ENCODE measurements at places on chromosomes 7 and 10.

DNA sequence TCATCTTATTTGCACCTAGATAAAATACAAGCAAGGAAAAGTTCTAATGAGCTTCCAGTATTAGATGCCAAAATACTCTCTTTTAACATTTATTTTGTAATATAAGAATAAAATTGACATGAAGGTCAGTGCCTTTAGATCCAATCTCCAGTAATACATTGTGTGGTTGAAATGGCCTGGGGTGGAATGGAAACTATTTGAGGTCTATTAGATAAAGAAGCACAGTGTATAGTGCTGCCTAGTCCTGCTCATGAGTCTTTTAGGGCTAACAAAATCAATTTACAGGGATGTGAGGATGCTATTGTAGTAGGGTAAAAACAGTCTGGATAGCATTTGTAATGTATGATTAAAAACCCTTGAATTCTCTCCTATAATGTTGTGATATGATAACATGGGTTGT is 84.5 kb upstream of the ETV1 start:
- DNase-seq, result peak; percentile 21

- DNase-seq, result no peak
Measured at GRCh38 chr7:106423821-106424475, 139.2 kb upstream of the NAMPT start.

DNA sequence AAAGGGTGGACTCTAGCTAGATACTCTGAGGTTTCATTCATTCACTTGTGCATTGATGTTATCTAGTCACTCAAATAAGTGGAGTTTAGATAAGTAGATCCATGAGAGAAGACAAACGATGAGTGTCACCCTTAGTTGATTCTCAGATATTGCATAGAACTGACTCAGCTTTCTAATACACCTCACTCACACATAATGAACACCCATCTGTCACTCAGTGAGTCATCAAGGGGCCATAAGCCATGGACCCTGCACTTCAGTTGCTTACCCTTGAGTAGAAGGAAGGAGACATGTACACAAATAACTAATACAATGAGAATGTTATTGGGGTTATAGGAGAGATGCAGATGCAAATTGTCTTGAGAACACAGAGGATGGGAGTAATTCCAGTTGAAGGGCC is 163.8 kb downstream of the SORCS3 start:
- no peak for DNase-seq

- no peak for DNase-seq
Measured at GRCh38 chr10:114332301-114333192, 71.8 kb downstream of the AFAP1L2 start.

- no peak for DNase-seq
Measured at GRCh38 chr10:35854661-35855060, 212.6 kb upstream of the FZD8 start.

- DNase-seq, result no peak
Measured at GRCh38 chr7:12491526-12491925, 79.0 kb upstream of the SCIN start.

GRCh38 chr10:97169911-97170693 is 15.7 kb downstream of the SLIT1 start:
- no peak for DNase-seq

- no peak for DNase-seq
Measured at GRCh38 chr10:15678851-15679250, 40.9 kb downstream of the ITGA8 start.

- peak; percentile 85 for DNase-seq
Measured at GRCh38 chr10:122279725-122280141, 8.6 kb downstream of the BTBD16 start.

DNA sequence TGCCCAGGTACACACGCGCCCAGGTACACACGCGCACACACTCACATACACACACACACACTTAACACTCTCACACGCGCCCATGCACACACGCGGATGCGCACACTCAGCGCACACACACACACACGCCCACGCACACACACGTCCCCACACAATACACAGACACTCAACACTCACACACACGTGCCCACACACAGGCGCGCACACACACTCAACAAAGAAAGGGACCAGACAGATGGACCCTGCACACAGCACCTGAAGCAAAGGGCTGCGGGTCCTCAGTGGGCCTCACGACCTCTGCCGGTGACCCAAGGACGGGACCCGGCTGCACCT is 257.4 kb downstream of the ZMYND11 start:
- DNase-seq, result no peak

DNA sequence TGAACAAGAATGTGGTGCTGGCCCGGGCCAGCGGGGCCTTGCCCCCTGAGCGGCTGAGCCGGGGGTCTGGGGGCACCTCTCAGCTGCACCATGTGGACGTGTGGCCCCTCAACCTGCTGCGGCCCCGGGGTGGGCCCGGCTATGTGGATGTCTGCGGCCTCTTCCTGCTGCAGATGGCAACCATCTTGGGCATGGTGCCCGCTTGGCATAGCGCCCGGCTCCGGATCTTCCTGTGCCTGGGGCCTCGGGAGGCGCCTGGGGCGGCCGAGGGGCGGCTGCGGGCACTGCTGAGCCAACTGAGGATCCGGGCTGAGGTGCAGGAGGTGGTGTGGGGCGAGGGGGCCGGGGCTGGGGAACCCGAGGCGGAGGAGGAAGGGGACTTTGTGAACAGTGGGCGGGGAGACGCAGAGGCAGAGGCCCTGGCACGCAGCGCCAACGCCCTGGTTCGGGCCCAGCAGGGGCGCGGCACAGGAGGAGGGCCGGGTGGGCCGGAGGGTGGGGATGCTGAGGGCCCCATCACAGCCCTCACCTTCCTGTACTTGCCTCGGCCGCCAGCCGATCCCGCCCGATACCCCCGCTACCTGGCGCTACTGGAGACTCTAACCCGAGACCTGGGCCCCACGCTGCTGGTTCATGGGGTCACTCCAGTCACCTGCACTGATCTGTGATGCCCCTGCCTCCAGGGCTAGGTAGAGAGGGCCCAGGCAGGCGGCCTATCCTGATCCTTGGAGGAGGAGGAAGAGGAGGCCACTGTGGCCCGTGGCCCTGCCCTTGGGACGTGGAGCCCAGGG is 1.1 kb upstream of the TRIP6 start:
- no peak for DNase-seq
